ENCODE measurements at places on chromosomes 3 and 15. TPM values are rescaled to one million over a fixed set of nuclear protein-coding genes. Genes with fewer than 3 reads are reported as not detected.
A peak's percentile ranks its signal among the peaks of the same experiment; 100 is the strongest.

ALDH1L1 gene
- total RNA-seq: not detected

EPHA6 gene
- not detected for total RNA-seq

DNA sequence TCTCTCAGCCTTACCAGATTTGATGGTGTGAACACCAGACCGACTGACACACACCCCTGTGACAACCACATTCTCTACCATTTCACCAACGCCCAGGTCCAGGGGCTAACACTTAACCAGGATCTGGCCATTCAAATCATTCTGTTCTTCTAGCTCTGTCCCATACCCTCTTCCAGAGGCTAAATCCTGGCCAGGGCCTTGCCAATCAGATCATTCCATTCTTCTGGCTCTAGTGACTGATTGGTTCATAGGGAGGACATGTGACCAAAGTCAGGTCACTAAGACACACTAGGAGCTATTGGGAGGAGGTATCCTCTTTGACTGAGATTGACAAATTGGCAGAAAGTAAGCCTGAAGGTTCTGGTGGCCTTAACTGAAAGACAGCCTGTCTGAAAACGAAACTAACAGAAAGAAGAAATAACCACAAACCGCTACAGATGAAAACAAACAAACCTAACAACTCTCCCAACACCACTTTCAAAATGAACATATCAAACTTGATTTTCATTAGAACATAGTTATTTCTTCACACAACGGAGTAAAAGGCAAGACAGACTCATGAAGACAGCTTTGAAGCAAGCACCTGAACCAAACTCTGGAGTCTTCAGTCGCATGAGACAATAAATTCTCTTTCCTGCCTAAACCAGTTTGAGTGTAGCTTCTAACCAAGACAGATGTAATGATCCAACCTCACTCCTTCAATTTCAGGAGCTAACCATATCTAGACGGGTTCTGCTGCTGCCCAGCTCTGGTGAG is 68.5 kb downstream of the TRANK1 start:
- DNase-seq: peak; percentile 20

DNA sequence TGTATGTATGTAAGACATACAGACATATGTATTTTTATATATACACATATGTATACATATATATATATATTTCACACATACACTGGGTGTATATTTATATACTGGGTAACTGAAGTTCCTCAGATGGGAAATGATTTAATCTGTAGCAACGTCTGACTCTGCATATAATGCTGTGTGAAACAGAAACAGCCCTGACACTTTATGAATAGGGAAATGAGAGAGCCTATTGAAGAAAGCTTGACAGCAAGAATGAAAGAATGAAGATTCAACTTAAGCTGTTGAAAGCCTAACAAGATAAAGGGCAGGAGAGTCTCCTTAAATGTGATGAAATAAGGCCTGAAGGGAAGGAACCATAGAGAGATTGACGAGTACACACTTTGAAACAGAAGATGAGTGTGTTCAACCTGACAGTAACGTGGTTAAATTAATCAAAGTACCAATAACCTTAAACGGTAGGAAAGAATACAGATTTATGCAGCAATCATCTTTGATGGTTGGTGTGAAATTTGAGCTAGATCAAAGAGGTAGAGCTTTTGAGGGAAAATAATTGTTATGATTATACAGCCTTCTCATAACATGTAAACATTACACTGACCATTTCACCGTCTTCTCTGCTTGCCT is 169.9 kb downstream of the MECOM start:
- DNase-seq: no peak

GRCh38 chr15:39609166-39609916 is 28.5 kb downstream of the THBS1 start:
- no peak for DNase-seq

GRCh38 chr3:86913160-86913559 is 77.8 kb downstream of the VGLL3 start:
- no peak for DNase-seq

DNA sequence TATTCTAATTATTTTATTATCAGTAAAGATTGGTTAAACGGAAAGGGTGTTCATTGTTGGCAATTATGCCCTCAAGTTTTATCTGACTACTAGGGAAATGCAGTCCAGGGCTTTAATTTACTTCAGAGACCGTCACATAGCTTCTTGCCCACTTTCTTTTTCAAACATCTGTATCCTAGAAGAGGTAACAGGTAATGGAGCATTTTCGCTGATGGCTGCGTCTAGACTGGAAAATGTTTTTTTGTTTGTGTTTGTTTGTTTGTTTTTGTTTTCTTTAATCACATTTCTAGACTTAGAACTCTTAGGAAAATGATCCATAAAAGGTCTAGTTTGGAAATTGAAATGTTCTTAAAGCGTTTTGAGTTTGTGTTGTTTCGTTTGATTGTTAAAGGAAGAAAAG is 71.4 kb downstream of the ANXA2 start:
- no peak for DNase-seq

Data from activated CD8-positive, alpha-beta T cell treated with anti-CD3 and anti-CD28 coated beads for 36 hours (primary cell).